ENCODE measurements at places on chromosomes 4 and X.
A peak's percentile ranks its signal among the peaks of the same experiment; 100 is the strongest.

GRCh38 chr4:84697159-84697558 is 114.2 kb downstream of the CDS1 start:
- no peak for DNase-seq

- DNase-seq = no peak
These were observed 52.2 kb downstream of the FAM9B start for GRCh38 chrX:8981723-8982122.

DNA sequence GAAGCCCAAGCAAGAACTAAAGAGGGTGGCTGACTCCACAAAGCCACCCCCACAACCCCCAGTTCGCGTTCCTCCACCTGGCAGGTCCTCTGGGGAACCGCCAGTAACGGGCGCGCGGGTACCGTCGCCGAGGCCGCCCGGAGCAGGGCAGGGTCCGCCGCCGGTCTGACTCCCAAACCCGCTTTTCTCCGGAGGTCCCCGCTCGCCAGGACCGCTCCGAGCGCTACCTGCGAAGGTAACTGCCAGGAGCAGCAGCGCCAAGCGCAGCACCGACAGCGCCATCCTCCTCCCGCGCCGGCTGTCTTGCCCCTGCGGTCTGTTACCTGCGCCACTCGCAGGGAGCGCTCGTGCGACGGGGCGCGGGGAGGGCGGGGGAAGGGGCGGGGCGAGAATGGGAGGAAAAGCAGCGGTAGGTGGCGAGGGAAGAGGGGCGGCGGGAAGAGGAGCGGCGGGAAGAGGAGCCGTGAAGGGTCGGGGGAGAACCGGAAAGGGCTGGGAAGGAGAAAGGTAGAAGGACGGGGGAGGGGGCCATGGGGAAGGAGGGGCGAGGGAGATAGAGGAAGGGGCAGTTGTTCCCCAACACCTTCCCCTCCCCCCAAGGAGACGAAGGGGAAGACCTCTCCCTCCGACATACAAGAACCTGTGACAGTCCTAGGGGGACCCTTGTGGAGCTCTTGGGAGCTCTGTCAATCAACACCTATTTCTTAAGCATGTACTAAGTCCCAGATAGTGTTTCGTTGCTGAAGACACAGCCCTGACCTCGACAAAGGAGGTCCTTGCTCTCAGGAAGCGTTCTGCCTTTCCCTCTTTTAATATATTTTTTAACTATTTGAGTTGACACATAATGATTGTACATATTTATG is at the start of gene SPINK2:
Gene SPINK2 (minus strand): TSS at position 321 of the 863 bp plus-strand sequence. CDS start 39 bp downstream, at position 282.
- DNase-seq = no peak

DNA sequence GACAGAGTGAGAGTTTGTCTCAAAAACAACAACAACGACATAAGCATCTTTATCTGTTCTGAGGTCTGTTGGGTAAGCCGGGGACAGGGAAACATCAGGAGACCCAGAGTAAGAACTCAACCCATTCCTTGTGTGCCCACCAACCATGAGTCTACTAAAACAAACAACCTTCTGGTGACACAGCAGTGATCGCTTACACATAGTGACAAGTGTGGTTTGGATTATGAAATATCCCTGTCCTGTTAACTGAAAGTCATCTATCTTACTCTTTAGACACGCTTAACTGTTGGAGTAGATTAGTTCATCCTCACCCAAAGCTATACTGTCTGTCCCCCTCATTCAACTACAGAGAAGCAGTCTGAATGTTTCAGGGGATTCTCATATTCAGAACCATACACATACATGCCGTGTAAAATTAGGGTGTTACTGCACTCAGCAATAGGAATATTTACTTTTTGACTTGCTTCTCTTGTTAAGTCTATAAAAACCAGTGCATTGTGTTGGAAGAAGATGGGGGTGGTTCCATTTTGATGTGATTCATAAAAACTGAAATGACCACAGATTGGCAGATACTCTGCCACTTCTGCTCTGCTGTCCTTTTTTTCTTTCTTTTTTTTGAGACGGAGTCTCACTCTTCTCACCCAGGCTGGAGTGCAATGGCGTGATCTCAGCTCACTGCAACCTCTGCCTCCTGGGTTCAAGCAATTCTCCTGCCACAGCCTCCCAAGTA is 27.4 kb downstream of the PHKA2 start:
- DNase-seq = no peak

GRCh38 chr4:37138789-37139188 is 105.8 kb upstream of the NWD2 start:
- DNase-seq = no peak

- DNase-seq = no peak
These were observed 389.1 kb upstream of the PCDH7 start for GRCh38 chr4:30330894-30331652.

- no peak for DNase-seq
These were observed 247.8 kb upstream of the POU3F4 start for GRCh38 chrX:83260288-83260687.

DNA sequence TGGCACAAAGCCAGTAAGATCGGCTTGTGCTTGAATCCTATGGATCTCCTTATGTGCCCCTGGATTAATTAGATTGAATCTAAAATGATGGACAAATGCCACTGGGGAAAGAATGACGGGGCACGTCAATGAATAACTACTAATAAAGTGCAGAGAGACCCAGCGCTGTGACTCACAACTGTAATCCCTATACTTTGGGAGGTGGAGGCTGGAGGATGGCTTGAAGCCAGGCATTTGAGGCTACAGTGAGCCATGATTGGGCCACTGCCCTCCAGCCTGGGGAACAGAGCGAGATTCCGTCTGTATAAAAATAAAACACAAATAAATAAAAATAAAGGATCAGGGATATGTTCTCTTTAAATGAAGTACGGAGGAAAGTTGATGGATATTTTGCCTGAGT is 179.4 kb downstream of the DCHS2 start:
- no peak for DNase-seq

DNA sequence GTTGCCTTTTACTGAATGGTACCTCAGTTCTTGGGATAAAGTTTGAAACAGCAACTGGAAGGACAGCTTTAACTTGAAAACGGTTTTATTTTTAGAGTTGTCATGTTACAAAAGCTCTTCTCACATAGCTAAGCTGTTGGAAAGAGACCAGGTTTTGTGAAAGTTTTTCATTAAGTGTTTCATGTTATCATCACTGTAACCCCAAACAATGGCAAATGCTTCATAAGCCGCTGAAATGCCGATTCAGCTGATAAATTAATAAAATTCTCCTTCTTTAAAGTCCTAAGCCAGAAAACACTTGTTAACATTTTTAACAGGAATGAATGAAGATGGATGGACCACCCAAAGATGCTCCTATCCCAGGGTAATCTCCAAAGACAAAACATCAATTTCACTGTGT is 76.1 kb upstream of the IRF2 start:
- no peak for DNase-seq

DNA sequence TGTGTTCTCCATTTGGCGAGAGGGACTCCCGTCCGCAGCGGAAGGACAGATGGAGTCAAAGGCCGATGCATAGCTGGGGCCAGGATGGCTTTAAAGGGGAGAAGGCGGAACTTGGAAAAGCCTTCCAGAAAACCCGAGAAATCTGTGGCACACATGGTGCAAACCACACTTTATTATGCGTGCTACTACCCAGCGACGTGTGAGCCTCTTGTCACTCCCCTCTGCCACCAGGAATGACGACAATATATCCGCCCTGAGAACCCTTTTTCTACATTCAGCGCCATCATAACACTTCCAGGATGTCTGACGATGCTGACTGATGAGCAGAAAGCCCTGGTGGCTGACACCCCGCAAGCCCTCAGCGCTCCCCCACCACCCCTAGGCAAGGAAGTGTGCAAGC is 689 bp upstream of the DCHS2 start:
- DNase-seq = no peak

DNA sequence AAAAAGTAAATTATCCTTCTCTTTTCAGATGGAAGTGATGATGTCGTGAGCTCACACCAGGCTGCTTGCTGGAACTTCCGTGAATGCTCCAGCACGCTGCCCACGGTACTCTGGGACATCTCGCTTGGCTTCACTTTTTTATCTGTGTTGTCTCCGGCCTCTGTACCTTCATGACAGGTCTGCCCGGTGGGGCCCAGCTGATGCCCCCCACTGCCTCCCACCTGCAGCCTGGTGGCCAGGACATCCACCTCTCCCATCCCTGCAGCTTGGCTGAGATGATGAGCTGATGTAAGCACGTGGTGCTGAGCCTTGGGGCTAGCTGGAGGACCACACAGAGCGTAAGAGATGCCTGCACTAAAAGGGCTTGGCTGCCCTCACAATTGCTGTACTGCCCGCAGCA is 59.0 kb upstream of the HELT start:
- DNase-seq = no peak

DNA sequence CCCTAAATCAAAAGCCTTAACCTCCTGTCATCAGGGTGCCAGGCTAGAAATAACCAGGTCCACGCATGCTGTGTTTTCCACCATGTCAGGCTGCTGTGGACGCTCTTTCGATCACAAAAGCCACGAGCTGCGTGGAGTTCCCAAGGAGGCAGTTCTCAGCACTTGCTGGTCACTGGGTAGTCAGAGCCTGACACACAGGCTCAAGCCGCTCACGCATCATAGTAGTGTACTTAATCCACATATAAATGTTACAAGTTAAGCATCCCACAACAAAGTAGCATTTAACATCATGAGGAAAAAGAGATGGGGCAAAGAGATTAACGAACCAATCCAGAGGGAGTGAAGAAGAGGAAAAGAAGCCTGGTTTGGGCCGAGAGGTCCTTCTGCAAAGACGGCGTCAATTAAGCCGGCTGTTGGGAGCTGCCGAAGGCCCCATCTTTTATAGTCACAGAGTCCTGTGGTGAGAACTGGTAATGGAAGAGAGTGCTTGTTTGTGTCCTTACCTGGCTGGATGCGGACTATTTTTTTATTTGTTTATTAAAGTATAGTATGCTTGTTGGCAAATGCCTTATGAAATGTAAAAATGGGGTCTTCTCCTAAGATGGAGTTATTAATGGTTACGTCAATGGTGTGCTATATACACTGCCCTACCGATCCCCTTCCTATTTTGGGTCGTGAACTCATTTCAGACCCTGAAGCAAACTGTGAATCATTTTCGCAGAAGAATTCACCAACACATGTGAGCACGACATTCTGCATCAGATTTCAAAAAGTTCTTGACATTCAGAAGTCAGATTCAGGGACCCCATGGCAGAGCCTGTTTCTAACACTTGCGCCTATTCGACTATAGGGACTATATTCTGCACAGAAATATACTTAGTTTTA is 675 bp downstream of the PRIMPOL start:
- DNase-seq = no peak

GRCh38 chrX:70434914-70435586 is 9.6 kb upstream of the DLG3 start:
- DNase-seq = no peak

GRCh38 chr4:99362768-99363167 is 10.2 kb upstream of the ADH1C start:
- no peak for DNase-seq

GRCh38 chr4:6250235-6250983 is 19.2 kb upstream of the WFS1 start:
- DNase-seq = peak; percentile 77

DNA sequence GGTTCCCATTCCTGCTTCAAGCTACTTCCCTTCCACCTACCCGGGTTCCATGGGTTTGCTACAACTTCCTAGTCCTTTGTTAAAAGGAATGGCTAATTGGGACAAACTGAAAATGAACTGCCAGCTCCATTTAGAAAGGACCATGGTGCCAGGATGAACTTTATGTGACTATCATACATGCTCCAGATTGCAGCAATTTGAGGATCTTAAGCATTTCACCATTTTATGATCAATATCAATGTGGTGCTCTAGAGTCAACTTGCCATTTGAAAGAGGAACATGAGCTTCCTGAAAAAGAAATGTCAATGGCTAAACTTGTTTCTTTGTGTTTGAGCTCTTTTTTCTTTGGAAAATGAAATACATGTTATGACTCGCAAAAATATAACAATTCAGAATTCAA is 92.7 kb upstream of the IL15 start:
- DNase-seq = no peak

DNA sequence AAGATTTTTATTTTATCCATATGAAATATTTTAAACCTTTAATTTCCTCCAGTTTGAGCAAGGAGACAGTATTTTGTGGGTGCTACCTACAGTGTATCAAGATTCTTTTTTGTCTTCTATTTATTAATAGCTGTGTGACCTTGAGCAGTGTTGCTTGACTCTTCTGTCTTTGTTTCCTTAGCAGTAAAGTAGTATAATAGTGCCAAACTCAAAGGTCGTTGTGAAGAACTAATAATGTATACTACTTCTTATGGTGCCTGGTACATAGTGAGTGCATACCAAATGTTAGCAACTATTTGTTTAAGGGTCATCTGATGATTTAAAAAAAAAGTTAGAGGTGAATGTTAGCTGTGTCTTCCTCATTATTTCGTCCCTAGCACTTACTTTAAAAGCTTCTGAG is 30.5 kb downstream of the SMARCAD1 start:
- DNase-seq = no peak

DNA sequence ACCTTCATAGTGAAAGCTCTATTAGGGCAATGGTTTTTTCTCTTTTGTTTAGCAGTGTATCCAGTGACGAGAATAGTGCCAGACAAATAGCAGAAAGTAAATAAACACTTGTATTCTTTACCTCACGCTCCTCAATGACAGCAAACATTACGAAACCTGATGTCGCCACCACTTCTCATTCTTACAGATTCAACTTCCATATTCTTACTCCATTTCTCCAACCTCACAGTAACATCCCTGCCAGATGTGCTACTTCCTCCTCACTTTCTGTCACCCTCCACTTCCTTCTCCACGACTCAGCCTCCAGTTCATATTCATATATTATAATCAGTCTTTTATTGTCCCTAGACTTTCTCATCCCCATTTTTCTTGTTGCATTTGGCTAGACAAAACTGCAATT is 1956.2 kb upstream of the AGA start:
- DNase-seq = no peak

- no peak for DNase-seq
These were observed 121.0 kb downstream of the KCNIP4 start for GRCh38 chr4:21827575-21827974.

DNA sequence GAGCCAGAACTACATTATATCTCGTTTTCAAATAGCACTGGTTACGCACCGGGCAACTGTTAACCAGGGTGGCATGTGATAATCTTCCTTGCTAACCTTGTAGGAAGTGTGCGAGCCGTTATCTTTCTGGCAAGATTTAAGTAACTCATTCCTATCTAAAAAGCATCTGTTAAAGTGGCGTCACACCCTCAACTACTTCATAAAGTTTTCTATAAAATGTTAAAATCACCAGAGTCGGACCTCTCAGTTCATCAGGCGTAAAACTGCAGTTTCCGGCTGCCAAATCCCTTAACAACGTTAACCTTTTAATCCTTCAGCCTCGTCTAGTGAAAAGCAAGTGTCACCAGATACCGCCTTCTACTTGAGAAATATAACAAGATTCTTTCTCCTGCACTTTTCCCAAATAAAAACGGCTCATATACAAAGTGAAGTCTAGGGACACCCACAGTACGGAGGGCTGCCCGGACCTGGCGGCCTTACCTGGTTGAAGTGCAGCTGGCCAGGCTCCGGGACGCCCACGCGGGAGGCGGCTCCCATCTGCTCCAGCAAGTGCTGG is 1.2 kb downstream of the SLC39A8 start:
- no peak for DNase-seq

DNA sequence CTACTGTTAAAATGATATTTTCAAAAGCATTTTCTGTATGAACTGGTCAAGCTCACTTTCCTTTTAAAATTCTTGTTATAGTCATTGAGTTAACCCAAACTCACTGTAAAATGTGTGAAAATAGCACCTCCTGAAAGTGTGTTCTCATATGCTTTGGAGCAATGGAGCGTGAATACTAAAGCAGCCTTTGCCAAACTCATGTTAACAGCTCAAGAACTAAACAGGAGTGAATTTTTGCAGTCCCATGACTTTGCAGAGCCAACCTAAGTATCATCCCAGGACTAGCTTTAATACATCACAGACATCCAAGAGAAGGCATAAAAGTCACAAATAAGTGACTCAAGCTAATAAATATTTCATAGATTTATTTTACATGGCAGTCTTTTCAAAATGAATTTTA is 2.3 kb downstream of the AMMECR1 start:
- no peak for DNase-seq
